ENCODE measurements at places on chromosomes 7 and 10.

GRCh38 chr10:681670-682318 lies 7.7 kb downstream of the DIP2C start:
- DNase-seq, result no peak

DNA sequence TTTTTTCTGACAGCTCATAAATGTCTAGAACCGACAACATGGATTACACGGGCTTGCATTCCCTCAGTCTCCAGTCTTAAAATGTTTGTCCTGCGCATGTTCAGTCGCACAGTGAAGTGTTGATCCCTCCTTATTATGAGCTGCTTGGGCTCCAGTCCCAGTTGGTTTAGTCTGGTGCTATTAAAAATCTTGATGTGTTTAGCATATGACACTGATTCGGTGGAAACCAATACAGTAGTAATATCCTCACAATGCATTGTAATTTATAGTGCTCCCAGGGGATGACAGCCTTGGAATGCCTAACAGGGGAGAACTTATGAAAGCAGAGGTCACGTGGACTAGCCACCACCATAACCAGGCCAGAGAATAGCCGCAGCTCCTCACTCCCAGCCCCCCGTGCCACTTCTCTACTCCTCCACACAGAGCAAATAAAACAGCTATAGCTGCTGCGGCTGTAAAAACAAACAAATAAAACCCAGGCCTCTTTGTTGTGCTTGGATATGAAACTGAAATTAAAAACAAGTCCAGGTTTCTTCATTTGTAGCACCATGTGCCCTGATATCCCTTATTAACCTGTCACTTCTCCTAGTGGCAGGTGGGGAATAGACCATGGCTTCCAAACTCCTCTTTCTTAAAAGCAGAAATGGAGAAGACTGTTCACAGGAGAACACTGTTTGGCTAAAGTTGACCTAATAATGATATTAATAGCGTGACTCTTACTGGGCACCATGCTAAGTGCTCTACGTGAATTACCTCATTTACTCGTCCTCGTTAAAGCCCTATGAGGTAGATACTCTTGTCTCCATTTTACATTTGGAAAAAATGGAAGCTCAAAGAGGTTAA lies 7.7 kb downstream of the DPCD start:
- DNase-seq, result peak; percentile 98

GRCh38 chr7:111320133-111320532 lies 229.2 kb downstream of the LRRN3 start:
- no peak for DNase-seq

- DNase-seq, result no peak
Observed at GRCh38 chr7:106608661-106609060, 52.3 kb downstream of the CCDC71L start.

- peak; percentile 4 for DNase-seq
Observed at GRCh38 chr10:115572740-115573455, 479.7 kb downstream of the ATRNL1 start.
